ENCODE measurements at places on chromosomes 5 and 9.

DNA sequence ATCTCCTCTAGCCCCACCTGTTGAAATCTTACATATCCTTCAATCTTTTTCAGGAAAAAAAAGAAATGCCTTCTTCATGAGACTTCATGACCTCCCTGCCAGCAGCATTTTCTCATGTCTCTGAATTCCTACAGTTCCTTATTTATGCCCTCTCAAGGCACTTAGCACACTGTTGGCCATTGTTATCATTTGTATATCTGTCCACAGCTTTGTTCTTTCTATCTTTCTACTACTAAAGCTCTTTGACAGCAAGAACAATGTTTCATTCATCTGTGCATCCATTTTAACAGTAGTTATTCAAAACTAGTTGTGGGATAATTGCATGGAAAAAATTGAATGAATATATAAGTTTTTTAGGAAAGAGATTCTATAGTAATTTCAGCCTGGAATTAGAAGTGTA is 20.9 kb upstream of the GZMA start:
- DNase-seq = no peak

DNA sequence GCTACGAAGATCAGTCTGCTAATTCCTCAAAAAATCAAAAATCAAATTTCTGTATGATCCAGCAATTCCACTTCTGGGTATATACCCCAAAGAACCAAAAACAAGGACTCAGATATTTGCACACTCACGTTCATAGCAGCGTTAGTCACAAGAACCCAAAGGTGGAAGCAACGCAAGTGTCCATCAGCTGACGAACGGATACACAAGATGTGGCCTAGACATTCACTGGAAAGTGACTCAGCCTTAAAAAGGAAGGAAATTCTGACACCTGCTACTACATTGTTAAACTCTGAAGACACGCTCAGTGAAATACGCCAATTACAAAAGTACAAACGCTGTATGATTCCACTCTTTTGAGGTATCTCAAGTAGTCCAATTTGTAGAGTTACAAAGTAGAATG is 93.3 kb downstream of the OTULIN start:
- DNase-seq = no peak

DNA sequence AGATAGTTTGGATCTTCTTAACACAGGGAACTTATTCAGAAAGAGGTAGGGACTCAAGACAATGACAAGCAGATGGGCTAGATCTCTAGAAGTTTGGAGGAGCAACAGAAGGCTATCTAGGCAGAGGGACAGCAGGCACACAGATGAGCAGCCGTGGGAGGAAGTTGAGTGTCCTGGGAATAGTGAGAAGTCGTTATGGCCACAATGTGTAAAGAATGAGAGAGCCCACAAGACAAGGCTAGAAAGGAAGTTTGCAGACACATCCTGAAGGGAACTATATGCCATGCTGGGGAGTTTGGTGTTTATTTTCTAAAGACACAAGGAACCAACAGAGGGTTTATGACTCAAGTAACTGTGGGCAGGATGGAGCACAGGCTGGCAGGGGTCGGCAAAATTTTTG is 160.6 kb downstream of the PALM2AKAP2 start:
- DNase-seq = no peak

GRCh38 chr5:58244819-58245475 is 214.9 kb downstream of the PLK2 start:
- no peak for DNase-seq

DNA sequence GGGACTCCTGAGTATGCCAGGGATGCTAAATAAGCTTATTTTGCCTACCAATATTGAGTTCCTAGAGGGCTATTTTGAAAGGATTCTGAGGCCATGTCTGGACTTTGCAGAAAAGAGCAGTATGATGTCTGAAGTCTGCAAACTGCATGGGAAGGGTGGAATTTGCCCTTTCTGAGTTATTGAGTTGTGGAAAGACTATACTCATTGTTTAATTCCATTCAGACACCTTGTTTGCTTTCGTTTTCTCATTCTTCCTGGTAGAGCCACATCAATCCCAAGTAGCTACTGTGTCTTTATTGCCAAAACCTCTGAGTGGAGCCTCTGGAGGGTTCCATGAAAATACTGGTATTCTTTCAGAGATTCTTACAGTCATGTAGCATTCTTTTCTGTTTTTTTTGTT is 50.9 kb upstream of the PPP1R2B start:
- no peak for DNase-seq

DNA sequence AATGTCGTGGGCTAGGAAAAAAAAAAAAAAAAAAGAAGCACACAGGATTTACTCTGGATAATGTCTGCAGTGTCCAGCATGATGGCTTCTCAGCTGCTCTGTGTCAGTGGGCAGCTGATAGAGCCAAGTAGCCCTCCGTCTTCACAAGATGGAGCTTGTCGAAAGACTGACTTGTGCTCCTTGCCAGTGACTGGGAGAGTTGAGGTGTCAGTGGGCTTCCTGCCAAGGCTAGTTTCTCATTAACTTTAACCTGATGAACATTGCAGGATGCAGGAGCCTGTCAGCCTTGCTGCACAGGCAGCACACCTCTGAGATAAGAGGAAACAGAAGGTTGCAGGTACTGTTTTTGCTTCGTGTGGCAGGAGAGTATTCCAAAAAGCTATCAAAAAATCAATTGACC is 171.4 kb upstream of the SGCD start:
- DNase-seq = no peak

- DNase-seq = no peak
These were observed 52.2 kb upstream of the UBTD2 start for GRCh38 chr5:172335721-172336120.

DNA sequence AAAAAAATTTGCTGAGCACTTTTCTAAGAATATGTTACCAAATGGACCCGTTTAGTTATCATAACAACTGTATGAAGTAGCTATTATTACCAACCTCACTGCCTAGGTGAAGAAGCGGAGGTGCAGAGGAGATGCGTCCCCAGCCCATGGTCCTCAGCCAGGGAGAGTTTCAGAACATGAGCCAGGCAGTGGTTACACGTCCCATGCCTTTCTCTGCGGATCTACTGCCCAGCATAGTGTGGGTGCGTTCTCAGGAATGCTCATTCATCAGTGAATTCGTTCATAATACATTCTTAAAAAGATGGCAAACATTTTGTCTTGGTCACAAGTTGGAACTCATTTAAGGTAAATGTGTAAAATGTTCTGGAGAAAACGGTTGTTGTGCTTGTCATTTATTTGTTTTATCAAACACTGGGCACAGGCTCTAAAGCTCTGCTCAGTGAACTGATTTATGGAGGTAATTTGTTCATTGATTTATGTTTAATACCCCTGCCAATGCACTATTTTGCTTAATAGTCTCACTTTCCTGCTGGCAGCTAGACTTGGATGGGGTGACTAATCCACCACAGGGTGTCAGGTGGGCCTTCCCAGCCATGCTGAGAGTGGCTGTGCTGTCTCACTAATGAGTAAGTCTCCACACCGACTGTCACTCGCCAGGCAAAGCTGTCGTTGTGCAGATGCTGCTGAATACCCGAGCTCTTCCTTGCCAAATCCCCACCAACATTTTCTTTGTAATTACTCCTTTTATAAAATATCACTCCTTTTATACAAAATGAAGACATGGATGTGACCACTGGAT is 248.8 kb downstream of the TENT4A start:
- DNase-seq = no peak

GRCh38 chr5:35339006-35339405 is 108.7 kb upstream of the PRLR start:
- DNase-seq = no peak

- no peak for DNase-seq
These were observed 6.8 kb upstream of the FEM1C start for GRCh38 chr5:115551415-115551814.

- DNase-seq = no peak
These were observed 112.4 kb upstream of the CTSL start for GRCh38 chr9:87613265-87614111.

GRCh38 chr5:38420246-38420645 is 136.2 kb downstream of the LIFR start:
- DNase-seq = no peak

Data from activated CD8-positive, alpha-beta memory T cell treated with anti-CD3 and anti-CD28 coated beads for 48 hours (primary cell).